GF-D8 (cell line): ENCODE measurements at places on chromosomes 1 and 21.

- no peak for DNase-seq
These were observed 35.3 kb upstream of the RALGPS2 start for GRCh38 chr1:178689769-178690168.

DNA sequence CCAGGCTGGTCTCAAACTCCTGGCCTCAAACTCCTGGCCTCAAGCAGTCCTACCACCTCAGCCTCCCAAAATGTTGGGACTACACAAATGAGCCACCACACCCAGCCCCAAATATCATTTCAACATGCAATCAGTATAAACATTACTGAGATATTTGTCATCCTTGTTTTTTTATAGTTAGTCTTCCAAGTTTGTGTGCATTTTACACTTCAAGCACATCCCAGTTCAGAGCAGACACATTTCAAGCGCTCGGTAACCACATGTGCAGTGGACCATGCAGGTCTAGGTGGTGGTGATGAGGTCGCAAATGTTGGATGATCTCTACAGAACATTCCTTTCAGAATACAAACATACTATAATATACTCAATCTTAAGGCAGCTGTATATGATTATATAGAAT lies 23.8 kb upstream of the APP start:
- DNase-seq, result no peak

- no peak for DNase-seq
These were observed 124.0 kb downstream of the SYT2 start for GRCh38 chr1:202586018-202586821.

DNA sequence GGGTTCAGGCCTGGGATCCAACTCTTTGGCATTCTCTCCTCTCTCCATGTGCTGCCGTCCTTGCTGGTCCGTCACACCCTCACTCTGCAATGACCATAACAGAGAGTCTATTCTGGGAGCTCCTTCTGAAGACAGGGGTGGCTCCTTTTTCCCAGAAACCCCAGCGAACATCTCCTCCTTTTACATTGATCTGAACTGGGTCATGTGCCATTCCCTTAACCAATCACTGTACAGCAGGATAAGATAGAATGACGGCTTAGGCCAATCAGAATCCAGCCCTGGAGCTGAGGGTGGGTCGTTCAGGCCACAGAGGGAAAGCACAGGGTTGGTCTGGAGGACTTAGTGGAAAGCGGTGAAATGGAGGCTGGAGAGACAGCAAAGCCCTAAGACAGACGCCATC lies 740.1 kb downstream of the MATN1 start:
- no peak for DNase-seq

GRCh38 chr1:162859191-162859590 lies 1.8 kb downstream of the CCDC190 start:
- no peak for DNase-seq

- DNase-seq, result no peak
These were observed 36.2 kb downstream of the IL6R start for GRCh38 chr1:154441241-154441888.

- DNase-seq, result no peak
These were observed 78.9 kb upstream of the RAB4A start for GRCh38 chr1:229192031-229192430.

DNA sequence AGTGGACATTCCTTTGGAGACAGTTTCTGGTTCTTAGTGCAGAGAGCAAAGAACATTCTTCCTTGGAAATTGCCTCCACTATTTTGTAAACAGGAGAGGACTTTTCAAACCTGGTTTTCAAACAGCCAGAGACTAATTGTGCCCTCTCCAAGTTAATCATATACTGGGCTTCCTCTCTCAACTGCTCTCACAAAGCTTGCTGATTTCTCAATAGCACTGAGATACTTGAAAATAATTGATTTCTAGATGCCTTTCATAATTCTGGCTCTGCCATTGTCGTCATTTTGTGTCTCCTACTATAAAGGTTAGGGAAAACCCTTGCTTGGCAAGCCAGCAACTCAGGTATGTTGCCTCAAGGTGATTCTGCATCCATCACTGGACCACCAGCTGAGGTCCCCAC lies 56.0 kb downstream of the KCNJ15 start:
- no peak for DNase-seq

- no peak for DNase-seq
These were observed 6.2 kb downstream of the MED8 start for GRCh38 chr1:43383449-43383848.

DNA sequence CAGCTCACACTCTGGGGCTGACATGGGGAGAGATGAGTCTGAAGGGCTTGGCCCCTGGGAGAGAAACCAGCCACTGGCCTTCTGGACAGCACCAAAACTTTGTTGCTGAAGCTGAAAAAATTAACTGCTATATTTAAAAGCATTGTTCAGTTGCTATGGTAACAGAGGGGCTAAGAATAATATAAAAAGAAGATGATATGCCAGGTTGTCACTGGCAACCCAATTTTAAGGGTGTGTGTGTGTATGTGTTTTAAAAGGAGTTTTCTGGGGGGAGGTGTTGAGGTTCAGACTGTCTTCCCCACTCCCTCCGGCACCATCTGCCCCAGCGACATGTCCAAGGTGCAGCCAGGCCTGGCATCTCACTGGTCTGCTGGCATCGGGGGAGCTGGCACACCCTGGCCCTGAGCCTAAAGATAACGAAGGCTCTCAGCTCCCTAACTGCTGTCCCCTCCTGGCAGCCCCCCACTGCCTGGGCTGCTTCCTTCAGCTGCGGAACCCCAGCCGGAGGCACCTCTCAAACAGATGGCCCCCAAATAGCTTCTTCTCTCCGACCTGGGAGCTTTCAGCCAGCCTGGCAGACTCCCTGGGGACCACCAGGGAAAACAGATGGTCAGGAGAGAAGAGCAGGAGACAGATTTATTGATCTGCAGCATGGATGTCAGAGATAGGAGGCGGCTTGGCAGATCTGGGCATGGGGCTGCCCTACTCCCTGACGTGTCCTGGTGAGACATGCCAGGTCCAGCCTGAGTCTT lies 203.9 kb downstream of the HIVEP3 start:
- no peak for DNase-seq

DNA sequence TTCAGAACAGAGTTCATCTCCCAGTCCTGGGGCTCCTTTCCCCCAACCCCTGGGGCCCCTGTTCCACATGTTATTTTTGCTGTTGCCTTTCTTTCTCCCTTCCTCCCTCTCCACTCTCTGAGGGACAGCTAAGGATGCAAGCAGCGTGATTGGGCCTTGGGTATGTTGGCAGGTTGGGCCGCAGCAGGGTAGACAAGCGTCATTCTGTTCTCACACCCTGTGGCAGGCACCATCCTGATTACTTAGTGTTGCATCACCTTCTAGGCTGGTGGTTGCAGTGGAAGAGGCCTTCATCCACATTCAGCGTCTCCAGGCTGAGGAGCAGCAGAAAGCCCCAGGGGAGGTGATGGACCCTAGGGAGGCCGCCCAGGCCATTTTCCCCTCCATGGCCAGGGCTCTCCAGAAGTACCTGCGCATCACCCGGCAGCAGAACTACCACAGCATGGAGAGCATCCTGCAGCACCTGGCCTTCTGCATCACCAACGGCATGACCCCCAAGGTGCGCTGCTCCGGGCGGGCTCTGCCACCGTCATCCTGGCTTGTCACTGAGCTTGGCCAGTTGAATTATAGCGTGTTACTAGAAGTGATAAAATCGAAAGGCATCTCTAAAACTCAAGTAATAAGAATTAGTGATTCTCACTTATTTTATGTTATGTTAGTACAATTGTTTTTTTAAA lies 43.4 kb downstream of the VANGL1 start:
- no peak for DNase-seq

DNA sequence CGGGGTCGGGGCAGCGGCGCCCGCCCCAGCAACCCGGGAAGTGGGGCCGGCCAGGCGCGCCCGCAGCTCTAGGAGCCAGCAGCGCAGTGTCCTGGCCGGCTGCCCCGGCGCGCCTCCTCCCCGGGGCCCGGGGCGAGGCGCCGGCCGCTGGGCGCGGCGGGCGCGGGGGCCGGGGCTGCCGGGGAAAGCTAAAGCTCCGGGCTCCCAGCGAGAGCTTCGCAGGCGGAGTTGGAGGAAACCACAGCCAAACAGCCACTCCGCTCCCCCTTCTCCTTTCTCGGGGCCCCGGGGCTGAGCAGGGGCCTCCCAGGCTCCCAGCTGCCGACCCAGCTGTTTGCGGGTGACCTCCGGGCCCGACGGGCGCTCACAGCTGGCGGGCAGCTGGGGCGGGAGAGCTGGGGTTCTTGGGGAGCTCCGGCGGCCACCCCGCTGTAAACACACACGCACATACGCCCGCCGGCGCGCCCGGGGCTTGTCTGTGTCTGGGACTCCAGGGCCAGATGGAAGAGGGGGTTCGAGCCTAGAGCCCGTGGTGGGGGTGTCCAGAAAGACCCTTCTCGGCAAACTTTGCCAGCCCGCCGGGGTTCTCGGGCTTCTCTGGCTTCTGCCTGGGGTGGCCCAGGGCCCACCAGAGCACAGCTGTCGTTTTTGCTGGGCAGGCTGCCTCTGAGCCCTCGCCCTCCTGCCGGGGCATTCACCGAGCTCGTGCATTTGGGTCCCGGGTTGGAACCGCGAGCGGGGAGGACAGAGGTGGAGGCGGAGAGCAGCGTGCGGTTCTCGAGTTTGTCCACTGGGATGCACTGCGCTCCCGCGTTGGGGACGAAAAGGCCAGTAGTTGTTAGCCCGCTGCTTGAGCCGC lies 1.5 kb downstream of the AJAP1 start:
- DNase-seq, result no peak

GRCh38 chr1:36256558-36257374 lies 32.5 kb downstream of the THRAP3 start:
- DNase-seq, result no peak

DNA sequence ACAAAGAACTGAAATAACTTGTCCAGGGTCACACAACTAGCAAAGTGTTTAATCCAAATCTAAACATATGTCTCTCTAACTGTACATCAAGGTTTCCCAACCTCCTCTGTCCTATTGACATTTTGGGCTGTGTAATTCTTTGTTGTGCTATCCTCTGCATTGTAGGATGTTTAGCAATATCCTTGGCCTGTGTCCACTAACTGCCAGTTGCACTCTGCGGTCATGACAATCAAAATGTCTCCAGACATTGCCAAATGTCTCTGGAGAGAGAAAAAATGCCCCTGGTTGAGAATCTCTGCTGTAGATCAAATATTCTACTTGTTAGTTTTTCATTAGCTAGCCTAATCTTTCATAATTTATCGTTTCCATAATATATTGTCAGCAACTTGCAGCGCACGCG lies 353.4 kb upstream of the NEGR1 start:
- DNase-seq, result peak; percentile 90

- DNase-seq, result no peak
These were observed 6.9 kb upstream of the PRDM16 start for GRCh38 chr1:3061981-3062615.

DNA sequence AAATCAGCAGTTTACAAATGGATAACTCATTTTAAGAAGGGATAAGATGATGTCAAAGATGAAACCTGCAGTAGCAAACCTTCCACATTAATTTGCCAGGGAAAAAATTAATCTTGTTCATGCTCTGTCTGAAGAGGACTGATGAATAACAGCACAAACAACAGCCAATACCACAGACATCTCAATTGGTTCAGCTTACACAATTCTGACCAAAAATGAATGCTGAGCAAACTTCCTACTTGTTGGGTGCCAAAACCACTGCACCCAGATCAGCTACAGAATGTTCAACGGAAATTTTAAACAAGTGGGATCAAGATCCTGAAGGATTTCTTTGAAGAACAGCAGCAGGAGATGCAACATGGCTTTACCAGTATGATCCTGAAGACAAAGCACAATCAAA lies 98.3 kb downstream of the COQ8A start:
- DNase-seq, result no peak

- DNase-seq, result no peak
These were observed 120.7 kb downstream of the ITSN1 start for GRCh38 chr21:33762803-33763581.

DNA sequence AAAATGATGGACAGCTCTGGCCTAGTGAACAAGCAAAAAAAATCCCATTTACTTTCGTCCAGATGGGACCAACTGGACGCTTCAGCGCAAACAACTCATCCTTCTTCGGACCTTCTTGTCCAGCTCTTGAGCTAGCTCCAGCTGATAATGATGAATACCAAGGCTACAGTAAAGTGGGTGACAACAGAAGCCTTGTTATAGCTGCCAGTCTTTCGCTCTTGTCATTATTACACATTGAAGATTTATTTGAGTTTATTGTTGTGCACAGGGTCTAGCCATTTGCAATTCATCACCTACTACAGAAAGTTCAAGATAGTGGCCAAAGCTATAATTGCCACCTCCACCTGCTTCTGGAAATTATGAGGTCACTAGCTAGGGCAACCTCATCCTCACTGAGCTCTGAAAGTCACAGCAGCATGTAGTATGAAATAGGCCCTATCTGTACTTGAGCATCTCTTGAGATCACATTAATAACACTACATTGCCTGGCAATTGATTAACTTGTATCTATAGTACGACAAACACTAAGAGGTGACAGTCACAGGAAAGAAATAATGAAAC lies 76.9 kb downstream of the GPATCH2 start:
- no peak for DNase-seq

DNA sequence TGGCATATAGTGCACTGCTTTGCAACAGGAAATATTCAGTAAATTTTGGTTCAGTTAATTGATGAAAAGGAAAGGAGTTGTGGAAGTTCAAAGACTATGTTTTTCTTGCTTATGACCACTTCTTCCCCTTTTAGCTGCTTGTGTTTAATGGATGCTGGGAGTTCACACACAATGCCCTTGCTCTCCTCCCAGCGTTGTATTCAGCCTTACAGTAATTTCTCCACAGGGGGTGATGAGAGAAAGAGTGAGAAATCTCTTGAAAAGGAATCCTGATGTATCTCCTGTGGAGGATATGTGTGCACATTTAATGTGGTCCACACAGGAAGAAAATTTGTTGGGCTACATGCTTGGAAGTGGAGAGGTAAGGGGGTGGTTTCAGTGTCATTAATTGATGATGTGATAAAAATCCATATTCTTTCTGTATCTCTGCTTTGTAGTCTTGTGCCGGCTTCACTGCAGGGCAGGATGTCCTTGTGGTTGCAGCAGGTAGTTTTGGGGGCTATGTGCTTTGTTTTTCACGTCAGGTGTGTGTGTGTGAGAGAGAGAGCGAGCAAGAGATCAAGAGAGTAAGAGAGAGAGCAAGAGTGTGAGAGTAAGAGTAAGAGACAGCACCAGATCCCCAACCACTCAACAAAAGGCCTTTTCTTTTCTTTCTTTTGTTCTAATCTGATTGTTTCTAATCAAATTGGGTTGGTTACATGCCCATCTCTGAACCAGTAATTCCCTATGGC lies 204.4 kb downstream of the RWDD3 start:
- DNase-seq, result no peak

DNA sequence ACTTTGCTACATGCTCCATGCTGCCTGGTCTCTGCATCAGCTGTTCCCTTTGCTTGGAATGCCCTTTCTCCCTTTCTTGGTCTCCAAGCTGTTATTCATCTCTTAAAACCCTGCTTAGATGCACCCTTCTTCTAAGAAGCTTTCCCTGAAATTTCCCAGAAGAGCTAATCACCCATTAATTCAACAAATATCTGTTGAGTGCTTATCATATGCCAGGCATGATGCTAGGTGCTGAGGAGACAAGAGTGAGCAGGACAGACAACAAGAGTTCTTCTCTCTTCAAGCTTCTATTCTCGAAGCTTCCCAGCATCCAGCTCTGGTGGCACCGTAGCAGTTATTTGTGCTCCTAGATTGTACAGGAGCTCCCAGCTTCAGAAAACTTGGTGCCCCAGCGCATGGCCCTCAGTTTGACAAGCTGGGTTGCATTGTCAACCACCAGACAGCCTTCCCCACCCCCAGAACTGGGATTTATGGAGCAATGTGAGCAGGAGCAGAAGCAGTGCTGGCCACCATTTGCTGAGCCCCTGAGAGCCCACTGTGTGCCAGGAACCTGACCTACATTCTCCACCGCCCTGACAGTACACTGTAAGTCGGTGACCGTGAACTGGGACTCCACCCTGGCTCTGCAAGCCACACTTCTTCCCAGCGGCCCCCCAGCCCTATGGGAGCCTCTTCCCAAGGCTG lies 68.0 kb upstream of the ACOT11 start:
- no peak for DNase-seq

- no peak for DNase-seq
These were observed 49.4 kb downstream of the HSD3B1 start for GRCh38 chr1:119556423-119556822.
